ENCODE measurements at places on chromosomes 5 and 9.

DNA sequence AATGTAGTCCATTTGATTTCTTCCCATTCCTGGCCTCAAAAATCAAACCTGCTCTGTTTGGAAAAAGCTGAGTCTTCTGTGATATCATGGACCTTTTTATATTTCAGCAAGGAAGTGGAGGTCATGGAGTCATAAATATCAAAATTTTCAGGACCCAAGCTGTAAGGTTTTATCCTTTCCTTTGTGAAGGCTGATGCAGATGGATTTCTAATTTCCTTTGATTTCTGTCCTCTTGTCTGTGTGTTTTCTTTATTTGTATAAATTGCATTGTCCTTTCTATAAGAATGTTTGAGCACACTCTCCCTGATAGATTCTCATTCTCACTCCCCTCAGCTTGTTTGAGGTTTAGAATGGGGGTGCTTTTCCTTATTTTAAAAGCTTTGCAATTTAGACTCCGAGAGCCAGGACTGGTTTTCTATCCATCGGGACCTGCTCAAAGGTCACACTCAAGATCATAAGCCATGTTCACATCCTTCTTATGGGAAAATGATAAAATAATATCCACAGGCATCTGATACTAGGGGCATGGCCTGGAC lies 127.4 kb upstream of the TMEM161B start:
- no peak for DNase-seq

- DNase-seq = no peak
Observed at GRCh38 chr9:134517069-134517680, 124.4 kb upstream of the COL5A1 start.

DNA sequence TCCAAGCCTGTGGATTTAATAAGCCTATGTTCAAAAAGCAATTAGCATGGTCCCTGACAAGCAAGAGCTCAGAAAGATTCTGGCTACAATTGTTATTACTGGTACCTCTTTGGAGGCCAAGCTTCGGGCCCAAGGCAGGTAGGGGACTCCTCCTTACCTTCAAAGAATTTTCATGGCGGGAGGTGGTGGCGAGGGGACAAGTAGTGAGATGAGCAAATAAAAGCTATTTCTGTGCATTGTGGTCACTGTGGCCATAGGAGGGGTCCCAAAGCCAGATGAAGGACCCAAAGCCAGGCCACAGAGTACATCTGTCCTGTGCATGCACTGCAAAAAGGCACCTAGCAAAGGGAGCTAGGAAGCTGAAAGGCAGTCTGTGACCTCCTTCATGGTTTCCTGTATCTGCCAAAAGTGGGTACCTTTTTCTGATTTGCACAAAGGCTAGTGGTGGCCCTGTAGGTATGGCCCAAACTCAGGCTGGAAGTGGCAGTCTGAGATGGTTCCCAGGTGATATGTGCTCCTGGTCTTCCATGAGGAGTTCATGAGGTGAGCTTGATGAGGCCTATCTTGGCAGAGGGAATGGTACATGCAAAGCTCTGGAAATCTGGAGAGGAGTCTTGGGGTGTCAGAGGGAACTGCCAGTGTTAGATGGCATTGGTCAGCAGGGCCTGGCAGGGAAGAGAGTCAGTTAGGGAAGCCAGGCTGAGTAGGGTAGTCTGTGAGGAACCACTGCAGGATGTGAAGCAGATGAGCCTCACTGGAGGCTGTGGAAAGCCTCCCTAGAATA lies 3.3 kb upstream of the CXXC5 start:
- no peak for DNase-seq

- DNase-seq = no peak
Observed at GRCh38 chr5:9197881-9198260, 348.0 kb downstream of the SEMA5A start.

DNA sequence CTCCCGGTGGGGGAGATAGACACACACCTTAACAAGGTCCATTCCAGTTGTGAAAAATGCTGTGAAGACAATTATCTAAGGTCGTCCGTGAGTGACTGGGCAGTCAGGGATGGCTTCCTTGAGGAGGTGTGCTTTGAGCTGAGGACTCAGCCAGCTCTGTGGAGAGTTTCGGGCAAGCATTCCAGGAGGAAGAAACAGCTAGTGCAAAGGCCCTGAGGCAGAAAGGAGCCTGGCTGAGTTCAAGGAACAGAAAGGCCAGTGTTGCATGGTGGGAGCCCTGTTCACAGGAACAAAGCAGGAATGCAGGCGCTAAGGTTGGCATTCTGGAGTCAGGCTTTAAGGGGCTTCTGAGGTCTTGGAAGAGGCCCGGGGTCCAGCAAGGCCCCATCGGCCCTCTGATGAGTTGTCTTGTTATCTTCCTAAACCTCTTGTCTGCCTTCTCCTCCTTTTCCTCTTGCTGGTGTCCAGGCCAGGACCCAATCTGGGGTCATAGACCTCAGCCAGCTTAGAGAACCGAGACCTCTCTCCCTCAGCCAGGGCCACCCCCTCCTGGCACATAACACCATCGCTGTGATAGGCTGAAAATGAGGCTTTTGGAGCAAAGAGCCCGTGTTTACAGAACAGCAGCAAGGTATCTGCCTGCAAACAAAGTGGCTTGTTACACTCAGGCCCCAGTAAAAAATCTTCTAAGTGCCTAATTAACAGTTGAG lies 270.2 kb upstream of the MVB12B start:
- DNase-seq = no peak

DNA sequence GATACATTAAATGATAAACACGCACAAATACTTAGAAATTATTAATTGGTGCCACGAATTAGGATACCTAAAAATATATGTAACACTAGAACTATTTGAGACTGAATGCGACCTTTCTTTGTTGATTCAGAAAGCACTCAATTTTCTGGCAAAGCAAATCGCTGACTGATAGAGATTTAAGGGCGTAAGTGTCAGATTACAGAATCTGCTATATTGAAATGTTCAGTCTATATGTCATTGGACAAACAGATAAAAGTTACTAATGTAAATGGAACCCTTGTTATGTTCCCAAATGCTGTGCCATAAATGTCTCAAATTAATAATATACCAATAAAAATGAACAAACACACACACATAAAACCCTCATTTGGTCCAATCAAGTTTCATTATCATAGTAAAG lies 137.9 kb downstream of the MPDZ start:
- DNase-seq = no peak

DNA sequence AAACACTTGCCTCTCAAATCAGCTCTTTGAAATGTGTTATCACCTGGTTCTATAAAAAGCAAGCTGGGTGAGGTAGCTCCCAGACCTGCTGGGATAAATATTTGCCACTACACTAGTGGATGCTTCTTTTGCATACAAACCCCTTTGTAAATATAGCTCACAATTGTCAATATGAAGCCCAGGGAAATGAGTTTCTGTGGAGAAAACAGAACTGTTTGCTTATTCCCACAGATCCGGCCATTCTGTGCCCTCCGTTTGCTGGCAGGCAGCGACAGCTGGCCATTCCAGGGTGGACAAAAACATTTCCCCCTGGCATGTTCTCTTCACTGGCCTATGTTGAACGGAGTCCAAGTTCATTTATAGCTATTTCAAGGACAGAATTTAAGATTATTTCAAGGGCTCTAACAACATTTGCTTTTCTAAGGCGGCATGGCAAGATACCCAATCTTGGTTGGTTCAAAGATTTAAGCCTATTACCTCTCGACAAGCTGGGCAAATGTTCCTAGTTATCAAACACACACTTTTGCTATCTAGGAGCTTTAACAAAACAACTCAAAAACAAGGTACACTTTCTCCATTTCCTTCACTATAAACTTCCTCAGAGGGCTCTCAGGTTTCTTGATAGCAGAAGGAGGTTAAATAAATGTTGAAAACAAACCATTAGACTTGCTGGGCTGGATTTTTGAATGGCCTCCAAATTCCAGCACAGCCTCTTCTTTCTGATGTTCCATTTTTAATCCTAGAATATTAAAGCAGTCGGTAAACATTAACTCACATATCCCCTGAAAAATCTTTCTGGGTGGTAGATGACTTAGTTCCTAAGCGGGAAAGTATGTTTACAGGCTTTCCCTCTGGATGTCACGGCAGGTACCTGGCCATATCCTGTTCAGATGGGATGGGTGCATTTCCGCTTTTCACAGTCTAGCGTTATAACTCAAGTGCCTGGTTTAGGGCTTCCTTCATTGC lies 332.3 kb downstream of the PLK2 start:
- DNase-seq = no peak

DNA sequence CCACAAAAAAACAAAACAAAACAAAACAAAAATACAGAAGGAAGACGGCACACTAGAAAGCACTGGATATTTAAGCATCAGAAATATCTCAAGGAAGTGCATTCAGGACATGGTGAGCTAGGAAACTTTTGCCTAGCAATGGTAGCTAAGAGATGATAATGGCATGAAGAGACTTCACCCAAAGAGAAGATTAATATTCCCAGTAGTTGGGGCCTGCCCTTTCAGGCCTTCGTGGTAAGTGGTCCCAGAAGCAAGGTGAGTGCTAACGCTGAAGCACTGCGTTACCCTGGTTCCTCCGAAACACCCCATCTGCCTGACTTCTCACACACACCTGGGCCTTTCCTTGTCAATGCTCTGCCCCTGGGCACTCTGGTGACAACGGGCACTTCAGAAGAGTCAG lies 585.2 kb downstream of the RAB3C start:
- no peak for DNase-seq

GRCh38 chr5:51599587-51599986 lies 216.3 kb downstream of the ISL1 start:
- no peak for DNase-seq

GRCh38 chr5:145681686-145682085 lies 153.5 kb downstream of the PRELID2 start:
- DNase-seq = no peak

- peak; percentile 74 for DNase-seq
Observed at GRCh38 chr5:138212828-138213160, 329 bp downstream of the CDC23 start.

GRCh38 chr9:82524407-82524806 lies 535.8 kb downstream of the SPATA31D1 start:
- DNase-seq = no peak

- DNase-seq = no peak
Observed at GRCh38 chr5:4330327-4330726, 734.7 kb downstream of the IRX1 start.

GRCh38 chr5:5126444-5126843 lies 13.7 kb upstream of the ADAMTS16 start:
- no peak for DNase-seq

GRCh38 chr9:81619353-81620001 lies 69.9 kb downstream of the TLE1 start:
- DNase-seq = no peak

DNA sequence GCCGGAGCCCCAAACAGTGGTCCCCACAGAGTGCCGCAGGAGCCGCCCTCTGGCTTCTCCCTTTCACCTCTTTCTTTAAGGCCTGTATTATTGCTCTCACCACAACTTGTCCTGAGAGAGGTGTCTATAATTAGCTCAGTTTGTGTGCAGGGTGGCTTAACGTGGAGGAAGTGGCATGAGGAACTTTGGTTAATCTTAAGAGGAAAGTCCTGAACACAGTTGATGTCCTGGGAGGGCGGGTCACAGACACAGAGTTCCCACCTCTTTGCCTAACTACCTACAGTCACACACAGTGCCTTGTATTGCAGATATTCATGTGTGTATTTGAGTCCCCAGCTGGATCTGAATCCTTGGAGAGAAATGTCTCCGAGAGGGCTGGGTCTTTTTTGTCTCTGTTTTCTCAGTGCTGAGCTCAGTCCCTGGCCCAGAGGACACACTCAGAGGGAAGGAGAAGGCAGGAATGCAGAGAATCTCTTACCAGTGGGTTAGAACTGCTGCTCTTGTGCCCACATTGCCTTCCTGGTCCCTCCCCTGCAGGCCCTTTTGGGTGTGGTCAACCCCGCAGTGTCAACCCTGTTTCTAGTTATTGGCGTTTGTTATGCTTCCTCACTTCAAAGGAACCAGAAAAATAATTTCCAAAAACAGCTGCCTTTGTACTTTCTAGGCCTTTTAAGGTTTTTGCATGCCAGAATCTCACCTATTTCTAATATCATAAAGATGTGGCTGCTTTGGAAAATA lies 392.5 kb downstream of the KDM4C start:
- DNase-seq = no peak

DNA sequence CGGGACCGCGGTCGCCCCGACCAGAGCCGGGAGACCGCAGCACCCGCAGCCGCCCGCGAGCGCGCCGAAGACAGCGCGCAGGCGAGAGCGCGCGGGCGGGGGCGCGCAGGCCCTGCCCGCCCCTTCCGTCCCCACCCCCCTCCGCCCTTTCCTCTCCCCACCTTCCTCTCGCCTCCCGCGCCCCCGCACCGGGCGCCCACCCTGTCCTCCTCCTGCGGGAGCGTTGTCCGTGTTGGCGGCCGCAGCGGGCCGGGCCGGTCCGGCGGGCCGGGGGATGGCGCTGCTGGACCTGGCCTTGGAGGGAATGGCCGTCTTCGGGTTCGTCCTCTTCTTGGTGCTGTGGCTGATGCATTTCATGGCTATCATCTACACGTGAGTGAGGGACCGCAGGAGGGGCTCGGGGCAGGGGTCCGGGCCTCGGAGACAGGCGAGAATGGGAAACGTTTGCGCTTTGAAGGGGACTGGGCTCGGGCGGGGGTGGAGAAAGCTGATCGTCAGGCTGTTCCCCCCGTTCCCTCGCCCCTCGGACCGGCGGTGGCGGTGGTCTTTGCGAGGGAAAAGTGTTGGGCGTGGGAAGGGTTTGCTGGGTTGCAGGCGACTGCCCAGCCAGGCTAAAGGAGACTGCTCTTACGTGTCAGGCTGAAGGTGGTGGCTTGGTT lies 457 bp downstream of the UGCG start:
- DNase-seq = peak; percentile 84

GRCh38 chr5:132256783-132257130 lies 739 bp upstream of the PDLIM4 start:
- no peak for DNase-seq

- no peak for DNase-seq
Observed at GRCh38 chr9:38419181-38419580, 5.1 kb downstream of the IGFBPL1 start.

- no peak for DNase-seq
Observed at GRCh38 chr9:129607027-129607387, 13.9 kb downstream of the C9orf50 start.

DNA sequence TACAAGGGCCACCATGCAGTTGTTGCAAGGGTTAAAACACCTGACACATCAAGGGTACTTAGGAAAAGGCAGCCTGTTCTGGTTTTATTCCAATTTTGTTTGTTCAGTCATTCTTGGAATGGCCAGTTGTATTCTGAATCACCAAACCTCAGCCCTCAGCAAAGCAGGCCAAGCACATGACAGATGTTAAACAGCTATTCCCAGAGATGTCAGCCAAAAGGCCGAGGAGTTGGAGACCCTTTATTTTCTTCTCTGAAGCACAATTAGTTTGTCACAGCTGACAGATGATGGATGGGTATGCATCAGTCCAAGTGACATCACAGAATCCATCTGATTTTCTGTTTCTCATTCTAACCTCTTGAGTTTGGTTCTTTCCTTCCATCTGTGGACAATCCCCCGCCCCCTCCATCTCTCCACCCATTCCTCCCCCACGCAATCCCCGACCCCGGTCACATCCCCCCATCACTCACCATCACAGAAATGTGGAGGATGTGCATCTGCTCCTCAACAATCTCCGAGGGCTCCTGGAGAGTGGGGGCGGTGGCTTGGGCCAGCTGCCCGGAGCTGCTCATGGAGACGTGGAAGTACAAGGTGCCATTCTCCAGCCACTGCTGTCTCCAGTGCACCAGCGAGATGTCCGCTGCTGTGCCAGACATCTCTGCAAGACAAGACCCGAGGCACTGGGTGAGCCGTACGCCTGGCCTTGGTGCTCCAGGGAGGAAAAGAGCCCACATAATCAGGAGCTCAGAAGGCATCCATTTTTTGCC lies 123.8 kb downstream of the ASTN2 start:
- DNase-seq = no peak

Data from coronary artery (tissue), 2 donors.